Left renal pelvis (tissue), 4 donors: ENCODE measurements at places on chromosomes 1 and 21. TPM values are rescaled to one million over a fixed set of nuclear protein-coding genes. Genes with fewer than 3 reads are reported as not detected.
A peak's percentile ranks its signal among the peaks of the same experiment; 100 is the strongest.

Gene BLZF1
- polyA plus RNA-seq = 31.7 TPM

DNA sequence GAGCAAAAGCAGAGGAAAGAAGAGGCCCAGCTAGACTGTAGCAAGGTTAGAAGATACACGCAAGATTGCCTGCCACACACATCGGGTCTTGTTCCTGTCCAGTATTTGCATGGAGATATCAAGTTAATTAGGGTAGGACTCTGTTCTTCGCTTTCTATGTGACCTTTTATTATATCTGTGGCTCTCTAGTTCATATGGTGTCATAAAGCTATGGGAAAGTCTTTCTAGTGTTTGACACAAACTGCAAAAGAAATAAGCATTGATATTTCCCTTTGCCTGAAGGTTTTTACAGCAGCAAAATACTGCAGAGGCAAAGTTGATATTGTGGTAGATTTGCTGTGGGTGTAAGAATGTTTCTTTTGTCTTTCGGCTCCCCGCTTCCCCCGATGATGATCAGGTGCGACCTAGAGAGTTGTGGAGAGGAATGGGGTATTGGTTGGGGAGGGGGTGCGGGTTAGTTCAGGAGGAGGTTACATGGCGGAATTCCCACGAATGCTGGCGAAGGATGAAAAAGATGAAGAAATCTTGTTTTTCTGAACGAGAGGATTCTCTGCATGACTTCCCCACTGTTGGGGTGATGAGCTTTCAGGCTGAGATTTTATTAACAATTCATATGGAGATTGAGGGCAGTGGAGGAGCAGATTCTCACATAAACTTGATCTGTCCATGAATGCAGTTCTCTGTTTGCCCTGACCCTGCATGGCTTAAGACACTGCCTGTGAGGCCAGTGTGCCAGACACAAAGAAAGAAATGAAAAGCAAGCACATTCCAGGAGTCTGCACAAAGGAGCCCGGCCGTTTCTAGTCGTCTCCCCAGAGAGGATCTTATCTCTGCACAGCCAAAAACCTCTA lies 550.2 kb downstream of the USP25 start:
- DNase-seq = no peak

Gene TFAP2E
- 2.4 TPM for polyA plus RNA-seq

DNA sequence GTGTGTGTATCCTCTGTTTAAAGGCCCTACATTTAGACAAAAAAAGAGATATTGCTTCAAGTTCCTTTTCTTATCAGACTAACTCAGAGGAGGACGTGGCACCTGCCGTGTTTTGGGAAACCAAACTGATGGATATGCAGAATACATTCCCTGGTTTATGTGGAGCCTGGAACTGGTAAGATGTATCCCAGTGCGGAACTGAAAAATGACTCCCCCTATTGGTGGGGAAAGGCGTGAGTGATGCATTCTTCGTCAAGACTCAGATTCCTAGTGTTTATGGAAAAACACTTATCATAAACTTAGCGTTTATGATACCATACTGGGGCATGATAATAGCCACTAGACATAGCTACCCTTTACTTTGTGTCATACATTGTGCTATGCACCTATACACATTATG lies 154.2 kb downstream of the ZNF326 start:
- DNase-seq = no peak

DNA sequence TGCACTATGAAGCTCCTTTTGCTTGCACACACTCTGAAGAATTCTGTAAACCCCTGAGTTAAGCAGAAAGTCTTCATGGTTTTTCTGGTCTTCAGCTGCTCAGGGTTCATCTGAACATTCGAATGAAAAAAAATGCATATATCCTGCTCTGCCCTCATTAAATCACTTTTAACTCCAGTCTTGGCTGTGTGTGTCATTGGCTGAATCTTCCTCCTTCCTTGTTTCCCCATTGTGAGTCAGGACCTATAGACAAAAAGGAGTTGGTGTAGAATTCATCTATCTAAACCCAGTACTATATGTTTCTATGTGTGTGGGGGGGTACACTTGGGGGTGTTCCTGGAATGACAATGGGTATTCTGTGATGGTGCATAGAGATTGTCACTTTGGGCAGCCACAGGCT lies 6.6 kb upstream of the SPRR1B start:
- DNase-seq = no peak

DNA sequence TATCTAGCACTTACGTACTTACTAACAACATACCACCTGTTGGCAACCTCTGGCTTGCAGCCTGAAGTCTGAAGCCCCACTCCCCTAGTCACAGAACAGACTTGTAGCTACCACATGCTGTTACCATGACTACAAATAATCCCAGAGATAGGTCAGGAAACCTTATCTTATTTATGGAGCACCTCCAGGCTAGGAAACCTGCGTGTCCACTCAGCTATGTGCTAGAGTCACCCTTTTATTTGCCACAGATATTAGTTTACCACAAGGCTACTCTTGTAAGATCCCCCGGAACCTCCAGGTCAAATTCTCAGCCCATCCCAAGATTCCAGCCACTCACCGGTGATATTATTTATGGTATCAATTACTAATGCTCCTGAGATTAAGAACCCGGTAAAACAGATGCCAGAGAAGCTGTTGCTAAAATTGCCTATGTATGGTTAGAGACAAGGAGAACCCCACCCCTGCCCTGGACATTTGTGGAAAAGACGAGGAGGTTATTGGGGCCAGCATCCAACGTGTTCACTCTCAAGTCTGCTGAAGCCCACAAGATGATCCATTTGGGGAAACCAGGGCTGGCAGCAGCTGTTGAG lies 116.5 kb downstream of the TBX15 start:
- DNase-seq = no peak

DNA sequence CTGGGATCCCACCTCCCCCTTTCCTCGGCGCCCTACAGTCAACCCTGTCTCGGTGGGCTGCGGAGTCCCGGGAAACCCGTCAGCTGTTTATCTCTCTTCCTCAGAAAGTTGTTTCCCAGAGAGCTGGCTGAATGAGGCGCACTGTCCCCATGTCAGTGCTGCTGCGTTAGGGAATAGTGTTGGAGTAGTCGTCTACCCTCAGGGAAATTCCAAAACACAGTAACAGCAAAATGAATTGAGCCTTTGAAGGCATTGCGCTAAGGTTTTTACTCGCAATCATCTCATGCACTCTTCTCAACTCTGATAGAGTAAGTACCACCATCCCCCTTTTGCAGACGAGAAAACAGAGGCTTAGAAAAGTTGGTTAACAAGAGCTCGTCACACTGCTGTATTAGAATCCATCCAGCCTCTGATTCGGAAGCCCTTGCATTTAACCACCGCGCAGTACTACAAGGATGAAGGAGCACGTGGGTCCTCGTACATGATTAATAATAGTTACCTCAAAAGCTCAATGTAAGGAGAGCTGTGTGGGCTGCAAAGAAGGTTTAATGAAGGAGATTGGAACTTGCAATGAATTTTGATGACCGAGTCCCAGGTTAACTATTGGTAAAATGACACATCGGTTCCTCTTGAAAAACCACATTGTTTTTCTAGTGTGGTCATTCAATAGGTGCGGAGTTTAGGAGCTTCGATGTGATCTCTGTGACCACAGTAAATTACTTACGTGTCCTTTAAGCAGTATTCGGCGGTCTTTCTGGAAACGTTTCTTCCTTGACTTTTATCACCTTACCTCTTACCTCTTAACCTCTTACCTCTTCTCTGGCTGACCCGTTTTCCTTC lies 788 bp upstream of the EDEM3 start:
- no peak for DNase-seq

DNA sequence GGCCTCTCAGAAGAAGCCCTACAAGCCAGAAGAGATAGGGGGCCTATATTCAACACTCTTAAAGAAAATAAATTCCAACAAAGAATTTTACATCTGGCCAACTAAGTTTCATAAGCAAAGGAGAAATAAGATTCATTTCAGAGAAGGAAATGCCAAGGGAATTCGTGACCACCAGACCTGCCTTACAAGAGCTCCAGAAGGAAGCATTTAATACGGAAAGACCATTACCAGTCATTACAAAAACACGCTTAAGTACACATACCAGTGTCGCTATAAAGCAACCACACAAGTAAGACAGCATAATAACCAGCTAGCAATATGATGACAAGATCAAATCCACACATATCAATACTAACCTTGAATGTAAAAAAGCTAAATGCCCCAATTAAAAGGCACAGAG lies 704.9 kb upstream of the CHRM3 start:
- no peak for DNase-seq

Gene FAM163A
- polyA plus RNA-seq = 0.25 TPM

Gene TCHHL1
- polyA plus RNA-seq = not detected

Gene SETSIP
- 0.42 TPM for polyA plus RNA-seq

GRCh38 chr1:84757301-84757700 lies 67.0 kb upstream of the SSX2IP start:
- DNase-seq = no peak

GRCh38 chr1:93702111-93702827 lies 20.6 kb upstream of the BCAR3 start:
- peak; percentile 73 for DNase-seq

DNA sequence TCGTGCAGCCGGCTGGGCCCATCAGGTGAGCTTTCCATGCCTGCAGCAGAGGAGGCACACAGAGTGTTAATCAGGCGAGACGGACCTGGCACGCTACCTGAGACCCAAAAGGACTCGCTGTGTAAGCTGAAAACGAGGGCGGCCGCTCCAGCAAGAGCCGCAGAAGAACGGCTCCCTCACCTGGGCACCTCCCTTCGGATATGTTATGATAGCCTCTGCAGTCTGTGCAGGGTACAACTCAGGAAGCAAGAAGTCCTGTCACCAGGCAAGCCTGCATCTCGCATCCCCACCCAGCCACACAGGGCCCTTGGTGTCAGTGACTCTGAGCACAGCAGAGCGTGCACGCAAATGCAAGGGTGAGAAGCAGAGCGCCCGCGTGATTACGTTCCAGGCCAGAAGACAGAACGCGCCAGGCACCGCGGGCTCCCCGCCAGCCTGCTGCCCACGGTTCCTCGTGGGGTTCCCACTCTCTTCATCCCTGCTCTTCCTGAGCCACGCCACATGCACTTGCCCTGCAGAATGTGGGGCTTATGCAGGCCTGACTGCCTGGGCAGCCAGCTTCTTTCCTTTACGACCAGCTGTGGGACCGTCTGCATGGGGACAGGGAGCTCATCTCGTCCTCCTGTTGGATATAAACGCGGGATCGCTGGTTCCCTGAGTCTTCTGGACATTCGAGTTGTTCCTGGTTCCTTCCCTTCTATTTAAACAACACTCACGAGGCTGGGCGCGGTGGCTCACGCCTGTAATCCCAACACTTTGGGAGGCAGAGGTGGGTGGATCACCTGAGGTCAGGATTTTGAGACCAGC lies 20.2 kb upstream of the LRRC47 start:
- DNase-seq = no peak

DNA sequence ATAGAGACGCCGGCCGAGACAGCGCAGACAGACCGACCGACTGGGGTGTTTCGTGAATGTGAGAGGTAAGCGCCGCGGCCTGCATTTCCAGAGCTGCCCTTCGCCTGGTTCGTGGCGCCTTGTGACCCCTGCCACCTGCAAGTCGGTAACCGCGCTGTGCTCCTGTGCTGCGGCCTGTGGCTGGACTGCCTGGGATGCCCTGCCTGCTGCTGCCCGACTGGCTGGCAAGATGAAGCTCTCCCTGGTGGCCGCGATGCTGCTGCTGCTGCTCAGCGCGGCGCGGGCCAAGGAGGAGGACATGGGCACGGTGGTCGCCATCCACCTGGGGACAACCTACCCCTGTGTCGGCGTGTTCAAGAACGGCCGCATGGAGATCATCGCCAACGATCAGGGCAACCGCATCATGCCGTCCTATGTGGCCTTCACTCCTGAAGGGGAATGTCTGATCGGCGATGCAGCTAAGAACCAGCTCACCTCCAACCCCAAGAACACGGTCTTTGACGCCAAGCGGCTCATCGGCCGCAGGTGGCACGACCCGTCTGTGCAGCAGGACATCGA lies 150.8 kb downstream of the RRAGC start:
- no peak for DNase-seq

GRCh38 chr1:25922056-25922970 lies 16.1 kb upstream of the STMN1 start:
- DNase-seq = peak; percentile 57

DNA sequence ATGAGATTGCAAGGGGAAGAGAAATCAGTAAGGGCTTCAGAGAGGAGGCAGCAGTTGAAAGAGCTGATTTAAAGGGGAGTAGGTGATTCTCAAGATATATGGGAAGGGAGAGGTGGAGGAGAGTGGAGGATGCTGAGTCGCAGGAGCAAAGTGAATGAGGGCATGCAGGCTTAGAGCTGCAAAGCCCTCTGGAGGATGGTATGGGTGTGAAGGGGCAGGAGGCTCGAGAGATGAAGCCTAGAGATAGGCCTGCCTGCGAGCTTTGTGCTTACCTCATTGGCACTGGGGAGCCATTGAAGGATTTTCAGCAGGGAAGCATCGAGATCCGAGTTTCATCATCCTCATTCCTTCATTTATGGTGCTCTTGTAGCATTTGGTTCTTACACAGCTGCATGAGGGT lies 15.8 kb upstream of the SH2D2A start:
- no peak for DNase-seq

Gene LCE3E
- polyA plus RNA-seq = not detected

DNA sequence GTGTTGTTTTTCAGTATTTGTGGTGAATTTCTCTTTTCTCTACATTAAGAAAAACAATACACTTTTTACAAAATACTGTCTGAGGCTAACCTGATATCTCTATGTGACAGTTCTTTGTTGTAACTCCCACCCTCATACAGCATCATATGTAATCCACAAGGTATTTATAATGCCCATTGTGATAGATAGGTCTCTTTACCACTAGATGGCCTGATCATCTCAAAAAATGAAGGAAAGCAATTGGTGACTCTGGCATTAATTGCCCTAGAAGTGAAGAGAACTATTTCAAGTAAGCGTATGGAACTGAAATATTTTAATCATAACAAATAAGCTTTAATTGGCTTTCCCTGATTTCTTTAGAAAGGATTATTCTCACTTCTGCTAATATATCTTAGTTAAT lies 36.2 kb upstream of the HFM1 start:
- DNase-seq = no peak

Gene NOTCH2
- 343 TPM for polyA plus RNA-seq

- no peak for DNase-seq
These were observed 29.6 kb upstream of the C1orf87 start for GRCh38 chr1:60103186-60103585.

Gene FBXO2
- 0.86 TPM for polyA plus RNA-seq

Gene SPRR1B
- polyA plus RNA-seq = not detected

DNA sequence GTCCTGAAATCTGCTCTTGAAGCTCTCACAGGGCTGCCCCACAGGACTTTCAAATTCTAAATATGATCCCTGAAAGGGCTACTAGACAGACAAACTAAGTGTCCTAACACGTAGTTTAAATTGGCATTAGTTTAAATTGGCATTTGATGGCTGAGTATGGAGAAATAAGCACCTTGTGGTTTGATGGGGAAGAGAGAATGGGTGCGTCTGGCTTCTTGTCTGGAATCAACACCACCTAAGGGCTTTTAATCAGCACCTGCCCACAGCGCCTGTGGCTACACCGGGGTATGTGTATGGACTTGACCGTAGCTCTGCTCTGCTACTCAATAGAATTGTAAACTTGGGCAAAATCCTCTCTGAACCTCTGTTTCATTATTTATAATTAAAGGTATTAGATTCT lies 5.7 kb upstream of the LAMB3 start:
- DNase-seq = no peak

- no peak for DNase-seq
These were observed 1031.6 kb downstream of the KCNT2 start for GRCh38 chr1:195576641-195577040.
